Hepatic stellate cell (primary cell): ENCODE measurements at places on chromosomes 1 and 21.

DNA sequence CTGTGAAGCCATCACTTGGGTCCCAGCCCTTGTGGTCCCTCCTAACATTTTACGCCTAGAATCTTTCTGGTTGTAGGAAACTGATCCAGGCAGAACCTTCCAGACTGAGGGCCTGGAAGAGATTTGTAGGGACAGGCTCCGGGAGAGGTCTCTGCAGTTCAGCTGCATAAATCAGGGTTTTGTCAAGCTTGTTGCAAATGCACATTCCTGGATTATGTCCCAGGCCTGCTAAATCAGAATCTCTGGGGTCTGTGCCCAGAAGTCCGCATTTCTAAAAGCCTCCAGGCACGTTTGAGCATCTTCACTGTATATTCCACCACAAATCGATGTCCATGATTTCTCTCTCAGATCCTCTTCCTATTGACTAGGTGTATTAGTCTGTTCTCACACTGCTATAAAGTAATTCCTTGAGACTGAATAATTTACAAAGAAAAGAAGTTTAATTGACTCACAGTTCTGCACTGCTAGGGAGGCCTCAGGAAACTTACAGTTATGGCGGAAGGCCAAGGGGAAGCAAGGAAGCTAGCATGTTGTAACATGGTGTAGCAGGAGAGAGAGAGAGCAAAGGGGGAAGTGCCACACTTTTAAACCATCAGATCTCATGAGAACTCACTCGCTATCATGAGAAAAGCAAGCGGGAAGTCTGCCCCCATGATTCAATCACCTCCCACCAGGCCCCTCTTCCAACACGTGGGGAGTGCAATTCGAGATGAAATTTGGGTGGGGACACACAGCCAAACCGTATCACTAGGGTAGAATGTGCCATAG, 1.2 kb upstream of the FHAD1 start:
- no peak for DNase-seq

DNA sequence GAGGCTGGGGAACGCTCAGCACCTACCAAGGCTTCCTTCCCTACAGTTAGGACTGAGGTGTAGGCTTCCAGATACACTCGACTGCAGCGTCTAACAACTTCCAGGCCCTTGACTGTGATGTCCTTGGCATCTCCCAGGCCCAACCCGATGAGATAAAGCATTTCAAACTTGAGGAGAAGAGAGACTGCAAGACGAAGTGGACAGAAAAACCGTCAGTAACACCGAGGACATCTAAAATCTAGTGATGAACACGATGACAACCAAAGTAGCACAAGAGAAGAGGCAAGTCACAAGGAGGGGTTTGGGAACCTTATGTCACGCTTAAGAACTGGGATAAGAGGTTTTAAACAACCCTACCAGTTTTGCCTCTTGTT, 314 bp downstream of the DPH5 start:
- no peak for DNase-seq

DNA sequence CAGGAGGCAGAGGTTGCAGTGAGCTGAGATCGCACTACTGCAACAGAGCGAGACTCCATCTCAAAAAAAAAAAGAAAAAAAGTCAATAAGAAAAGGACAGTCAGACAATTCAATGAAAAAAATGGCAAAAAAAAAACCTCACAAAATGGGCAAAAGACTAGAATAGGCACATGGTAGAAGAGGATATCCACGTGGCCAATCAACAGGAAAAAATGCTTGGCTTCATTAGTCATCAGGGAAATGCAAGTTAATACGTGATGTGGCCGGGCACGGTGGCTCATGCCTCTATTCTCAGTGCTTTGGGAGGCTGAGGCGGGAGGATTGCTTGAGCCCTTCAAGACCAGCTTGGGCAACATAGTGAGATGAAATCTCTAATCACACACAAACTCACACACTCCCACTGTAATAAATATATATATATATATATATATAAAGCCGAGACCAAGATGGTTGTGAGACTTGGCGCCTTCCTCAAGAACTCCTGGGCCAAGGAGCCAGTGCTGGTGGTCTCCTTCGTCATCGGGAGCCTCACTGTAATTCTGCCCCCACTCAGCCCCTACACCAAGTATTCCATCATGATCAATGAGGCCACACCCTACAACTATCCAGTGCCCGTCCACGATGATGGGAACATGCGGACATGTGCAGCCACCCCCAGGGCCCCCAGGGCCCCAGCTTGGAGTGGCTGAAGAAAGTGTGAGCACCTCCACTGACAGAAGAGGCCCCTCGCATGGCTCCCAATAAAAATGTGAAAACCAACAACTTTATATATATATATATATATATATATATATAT, 22.9 kb upstream of the LEFTY2 start:
- no peak for DNase-seq

DNA sequence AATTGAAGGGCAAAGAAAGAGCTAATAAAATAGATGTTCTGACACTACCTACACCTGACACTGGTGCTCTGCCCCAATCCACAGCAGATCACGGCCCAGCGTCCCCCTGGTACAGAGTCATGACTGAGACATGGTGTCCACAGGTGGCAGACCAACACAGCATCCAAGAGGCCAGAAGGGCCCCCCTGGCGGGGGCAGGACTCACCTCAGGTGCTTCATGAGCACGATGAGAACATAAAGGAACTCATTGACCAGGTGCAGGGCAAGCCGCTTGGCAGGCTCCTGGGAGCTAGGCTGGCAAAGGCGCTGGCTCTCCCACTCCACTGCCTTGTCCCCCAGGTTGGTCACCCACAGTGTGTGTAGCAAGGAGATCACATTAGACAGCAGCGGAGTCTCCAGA, 20.4 kb downstream of the MRAP start:
- DNase-seq = no peak

DNA sequence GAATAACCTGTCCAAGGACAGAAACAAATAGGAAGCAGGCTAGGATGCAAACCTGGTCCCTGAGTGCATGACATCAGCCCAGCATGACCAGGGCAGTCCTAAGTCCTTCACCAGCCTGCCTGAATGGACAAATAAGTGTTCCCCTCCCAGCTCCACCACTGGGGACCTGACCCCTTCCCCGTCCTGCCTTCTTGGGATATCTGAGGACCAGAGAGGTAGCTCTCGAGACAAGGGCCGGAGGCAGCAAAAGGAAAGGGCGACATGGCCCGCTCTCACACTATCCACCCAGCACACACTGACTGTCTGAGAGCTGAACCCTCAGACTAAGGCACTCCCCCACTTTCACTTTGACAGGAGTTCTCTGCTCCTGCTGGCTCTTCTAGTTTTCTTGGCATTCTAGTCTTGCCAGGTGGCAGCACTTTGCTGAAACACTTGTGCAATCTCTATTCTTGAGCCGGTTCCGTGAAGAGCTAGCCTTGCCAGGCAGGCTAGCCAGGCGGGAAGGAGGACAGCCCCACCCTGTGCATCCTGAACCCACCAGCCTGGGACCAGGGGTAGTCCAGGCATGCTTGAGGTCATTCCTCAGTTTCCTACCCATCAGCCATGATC, 251.1 kb upstream of the RAB4A start:
- no peak for DNase-seq

DNA sequence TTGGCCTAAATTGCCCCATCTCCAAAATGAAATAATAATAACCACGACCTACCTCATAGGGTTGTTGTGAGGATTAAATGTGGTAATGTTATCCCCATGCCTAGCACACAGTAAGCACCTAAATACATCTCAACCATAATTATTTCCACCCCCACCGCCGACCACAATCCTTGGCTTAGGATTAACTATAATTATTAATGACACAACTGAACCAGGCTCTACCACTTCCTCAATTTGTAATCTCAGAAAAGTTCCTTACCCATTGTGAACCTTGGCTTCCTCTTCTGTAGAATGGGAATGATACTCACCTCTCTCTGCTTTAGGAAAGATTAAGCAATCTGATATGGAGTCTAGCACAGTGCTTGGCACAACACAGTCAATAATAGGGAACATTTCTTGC, 44.3 kb upstream of the TACSTD2 start:
- DNase-seq = no peak

GRCh38 chr21:31912501-31912900, 39.7 kb downstream of the HUNK start:
- no peak for DNase-seq

DNA sequence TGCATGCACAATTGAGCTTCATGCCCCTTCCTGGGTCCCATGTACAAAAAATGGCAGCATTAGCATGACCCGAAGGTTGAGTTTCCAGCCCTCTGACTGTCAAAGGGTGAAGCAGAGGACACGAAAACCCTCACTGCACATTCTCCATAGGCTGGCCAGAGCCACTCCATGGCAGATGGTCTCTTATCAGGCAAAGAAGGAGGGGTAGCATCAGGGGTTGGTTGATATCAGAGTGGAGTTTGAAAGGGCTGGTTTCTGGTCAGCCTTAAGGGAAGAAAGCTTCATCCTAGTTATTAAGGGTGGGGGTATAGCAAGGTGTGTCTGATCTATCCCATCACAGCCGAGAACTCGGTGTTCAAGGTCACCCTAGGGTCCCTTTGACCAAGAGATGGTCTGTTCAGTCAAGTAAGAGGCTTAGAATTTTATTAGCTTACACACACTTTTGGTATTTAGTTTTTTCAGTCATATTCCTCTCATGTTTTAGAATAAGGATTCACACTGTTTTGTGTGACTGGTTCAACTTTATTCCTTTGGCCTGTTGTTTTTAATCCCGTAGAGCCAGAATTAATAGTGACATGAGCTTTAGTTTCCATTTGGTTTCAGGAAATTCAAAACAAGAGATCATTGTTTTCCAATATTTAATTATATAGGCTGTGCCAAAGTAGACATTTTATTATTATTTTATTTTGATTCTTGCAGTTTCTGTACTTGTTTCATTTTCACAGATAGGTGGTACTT, 199.9 kb upstream of the FMN2 start:
- no peak for DNase-seq

DNA sequence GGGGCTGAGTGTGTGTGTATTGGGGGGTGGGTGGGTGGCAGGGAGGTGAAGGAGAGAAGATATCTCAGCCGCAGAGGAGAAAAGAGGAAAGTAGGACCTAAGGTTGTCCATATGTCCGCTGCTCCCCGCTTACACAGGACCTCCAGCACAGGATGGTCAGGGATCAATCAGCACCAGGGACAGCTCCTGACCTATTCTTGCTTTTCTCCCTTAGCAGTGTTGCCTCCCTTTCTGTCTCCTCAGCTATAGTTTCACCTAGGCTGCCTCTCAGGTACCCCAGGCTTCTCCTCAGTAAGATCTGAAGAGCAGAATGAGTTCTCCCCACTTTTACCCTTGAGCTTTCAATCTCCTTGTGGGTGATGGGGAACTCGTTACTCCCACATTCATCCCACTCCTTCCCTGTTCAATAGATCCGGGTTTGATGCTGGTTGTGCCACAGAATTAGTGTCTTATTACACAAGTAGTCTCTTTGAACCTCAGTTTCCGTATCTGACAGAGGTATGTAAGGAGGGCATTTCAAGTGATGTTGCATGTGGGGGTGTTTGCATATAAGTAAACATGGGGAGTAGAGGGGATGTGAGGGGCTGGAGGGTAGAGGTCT, 1.4 kb upstream of the DPH2 start:
- peak; percentile 39 for DNase-seq

GRCh38 chr1:30126848-30127247, 596.5 kb downstream of the MATN1 start:
- no peak for DNase-seq

DNA sequence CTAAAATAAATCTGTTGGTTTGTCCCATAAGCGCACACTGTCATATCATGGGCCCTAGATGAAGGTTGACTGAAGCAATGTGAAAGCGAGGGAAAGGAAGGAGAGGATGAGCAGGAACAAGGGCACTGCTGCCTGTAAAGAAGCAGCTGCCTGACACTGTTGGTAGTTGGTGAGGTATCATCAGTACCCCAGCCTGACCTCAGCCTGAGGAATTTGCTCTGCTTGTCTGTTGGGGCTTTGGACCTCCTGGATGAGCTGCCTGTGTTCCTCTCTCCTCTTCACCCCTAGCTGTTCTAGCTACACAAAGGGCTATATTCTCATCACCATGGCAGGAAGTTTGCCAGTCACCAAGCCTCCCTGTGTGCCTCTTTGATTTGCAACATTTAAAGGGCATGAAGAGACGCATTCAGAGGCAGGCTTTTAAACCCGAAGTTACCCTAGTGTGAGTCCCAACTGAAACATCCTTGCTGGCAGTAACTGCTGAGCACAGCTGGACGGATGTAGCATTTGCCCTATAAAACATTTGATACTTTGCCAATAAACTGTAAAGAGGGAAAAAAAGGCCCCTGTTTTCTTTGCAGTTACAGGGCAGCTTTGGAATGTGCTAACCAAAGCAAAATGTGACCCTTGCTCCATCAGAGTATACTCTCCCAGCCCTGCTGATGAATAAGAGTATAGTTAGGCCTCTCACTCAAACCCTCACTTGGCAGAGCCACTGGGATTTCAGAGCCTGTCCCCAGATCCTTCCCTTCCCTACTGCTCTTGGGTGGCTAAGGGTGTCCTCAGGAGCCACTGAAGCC, 22.2 kb upstream of the SPATA6 start:
- DNase-seq = peak; percentile 54

DNA sequence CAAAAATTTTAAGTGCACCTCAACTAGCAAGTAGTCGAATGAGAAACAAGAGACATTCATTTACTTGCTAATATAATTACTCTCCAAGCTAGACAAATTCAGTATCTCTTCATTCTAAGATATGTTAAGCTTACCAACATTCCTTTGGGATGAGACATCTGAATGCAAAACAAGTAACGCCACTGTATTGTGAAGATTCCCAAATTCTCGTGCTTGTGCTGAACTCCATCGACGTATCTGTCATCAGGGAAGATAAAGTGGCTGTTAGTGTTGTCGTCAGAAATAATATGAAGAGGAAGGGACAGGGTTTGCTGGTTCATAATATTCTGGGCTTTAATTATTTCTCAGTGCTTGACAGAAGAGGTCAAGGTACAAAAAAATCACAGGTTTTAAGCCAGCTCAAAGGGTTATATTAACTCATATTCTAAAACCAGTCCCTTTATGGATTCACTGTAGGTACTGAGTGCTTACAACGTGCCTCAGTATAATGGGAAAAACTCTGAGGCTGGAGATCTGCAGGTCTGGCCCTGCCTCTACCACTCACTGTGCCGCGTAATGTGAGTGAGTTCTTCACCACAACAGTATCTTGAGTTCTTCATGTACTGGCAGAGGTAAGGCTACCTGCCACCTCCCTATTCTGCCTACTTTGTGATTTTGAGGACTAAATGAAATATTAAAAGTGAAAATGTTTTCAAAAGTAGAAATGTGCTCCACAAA, 42.0 kb downstream of the PCSK9 start:
- peak; percentile 35 for DNase-seq

DNA sequence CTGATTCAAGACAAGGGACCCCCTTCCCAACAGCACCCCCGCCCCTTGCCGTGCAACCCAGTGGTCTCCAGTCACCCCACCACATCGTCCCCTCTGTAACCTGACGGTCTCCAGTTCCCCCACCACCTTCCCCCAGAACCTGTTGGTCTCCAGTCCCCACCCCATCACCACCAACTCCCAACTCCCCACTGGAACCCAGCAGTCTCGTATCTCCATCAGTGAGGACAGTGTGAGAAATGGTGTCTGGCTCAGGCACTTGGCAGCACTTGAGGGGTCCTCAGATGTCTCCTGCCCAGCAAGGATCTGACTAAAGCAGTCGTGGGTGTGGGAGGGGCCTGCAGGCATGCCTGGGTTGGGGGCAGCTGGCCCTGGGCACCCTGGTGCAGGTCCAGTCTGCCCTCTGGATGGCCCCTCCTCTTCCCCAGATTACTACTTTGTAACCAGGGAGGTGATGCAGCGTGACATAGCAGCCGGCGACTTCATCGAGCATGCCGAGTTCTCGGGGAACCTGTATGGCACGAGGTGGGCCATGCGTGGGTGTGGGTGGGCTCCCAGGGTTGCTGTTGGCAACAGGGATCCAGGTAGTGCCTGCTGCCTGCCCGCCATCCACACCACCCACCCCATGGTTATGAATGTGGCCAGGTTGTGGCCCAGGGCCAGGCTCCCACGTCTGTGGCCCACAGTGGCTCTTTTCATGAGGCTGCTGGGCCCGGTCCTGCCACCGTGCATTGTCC, 3.1 kb upstream of the GJC2 start:
- no peak for DNase-seq
